ENCODE measurements at places on chromosomes 7 and 10.

GRCh38 chr10:32256613-32257437, 90.1 kb downstream of the EPC1 start:
- DNase-seq, result peak; percentile 67

GRCh38 chr7:128078309-128078708, 47.1 kb upstream of the LRRC4 start:
- DNase-seq, result no peak

- DNase-seq, result no peak
Measured at GRCh38 chr10:112675560-112676083, 228.6 kb downstream of the VTI1A start.

DNA sequence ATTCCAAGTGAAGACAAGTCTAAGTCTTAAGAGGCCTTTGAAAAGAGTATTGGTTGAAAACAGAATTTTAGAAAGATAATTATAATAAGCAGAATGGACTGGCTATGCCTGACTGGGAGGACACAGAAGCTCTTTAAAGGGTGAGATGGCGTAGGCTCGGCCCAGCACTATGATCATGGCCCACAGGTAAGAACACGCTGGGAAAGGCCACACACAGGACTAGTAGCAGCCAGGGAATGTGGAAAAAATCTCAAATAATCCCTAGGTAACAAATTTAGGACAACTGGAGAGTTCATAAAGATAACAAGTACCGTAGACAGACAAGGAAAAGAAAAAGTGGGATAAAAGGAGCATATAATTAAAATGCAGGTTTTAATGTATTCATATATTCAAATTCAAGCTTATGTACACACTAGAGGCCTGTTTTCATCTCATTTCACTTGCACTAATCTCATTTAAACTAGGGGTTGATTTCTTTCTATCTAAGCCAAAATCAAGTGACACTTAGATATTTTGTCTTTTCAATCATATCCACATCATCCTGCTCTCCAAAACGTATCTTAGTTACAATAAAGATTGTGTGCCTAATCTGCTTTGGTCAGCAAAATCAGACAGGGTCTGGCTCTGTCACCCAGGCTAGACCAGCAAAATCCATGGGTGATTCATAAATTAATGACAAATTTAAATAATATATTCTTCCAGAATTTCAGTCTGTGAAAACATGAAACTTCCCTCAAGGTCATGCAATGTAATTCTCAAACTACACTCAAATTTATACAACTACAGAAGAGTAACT, 53.0 kb downstream of the EZH2 start:
- DNase-seq, result no peak

DNA sequence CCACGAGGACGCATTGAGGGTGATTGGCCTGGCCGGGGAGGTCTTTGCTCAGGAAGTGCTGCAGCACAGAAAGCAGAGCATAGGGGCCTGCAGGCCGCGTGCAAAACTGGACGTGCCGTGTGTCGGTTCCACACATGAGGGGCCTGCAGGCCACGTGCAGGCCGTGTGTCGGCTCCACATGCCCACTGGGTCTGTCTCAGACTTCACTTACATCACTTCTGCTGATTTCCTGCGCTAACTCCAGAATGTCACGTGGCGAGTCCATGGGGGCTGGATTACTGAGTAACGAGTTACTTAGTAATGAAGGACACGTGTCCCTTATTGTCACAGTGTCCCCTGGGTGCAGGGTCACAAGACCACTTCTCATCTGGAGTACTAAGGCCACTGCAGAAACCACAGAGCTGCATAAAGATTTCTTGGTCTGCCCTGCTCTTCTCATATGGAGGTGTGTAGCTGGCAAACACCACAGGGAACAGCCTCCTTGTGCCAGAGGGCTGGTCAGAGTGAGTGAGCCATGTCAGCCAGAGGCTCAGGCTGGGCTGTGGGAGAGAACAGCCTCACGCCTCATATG, 60.8 kb downstream of the GDI2 start:
- DNase-seq, result no peak

DNA sequence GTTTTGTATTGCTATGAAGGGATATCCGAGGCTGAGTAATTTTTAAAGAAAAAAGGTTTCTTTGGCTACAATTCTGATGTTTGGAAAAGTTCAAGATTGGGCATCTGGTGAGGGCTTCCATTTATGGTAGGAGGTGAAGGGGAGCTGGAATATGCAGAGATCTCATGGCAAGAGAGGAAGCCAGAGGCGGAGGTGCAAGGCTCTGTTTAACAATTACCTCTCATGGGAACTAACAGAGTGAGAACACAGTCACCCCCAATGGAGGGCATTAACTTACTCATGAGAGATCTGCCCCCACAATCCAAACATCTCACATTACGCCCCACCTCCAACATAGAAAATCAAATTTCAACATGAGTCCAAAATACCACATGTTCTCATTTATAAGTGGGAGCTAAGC, 62.0 kb downstream of the AKR1D1 start:
- no peak for DNase-seq

- DNase-seq, result no peak
Measured at GRCh38 chr10:61471491-61471890, 18.3 kb upstream of the TMEM26 start.

GRCh38 chr10:12978891-12979290, 22.6 kb downstream of the CCDC3 start:
- DNase-seq, result no peak

- DNase-seq, result no peak
Measured at GRCh38 chr10:70759781-70760180, 25.4 kb downstream of the TBATA start.

DNA sequence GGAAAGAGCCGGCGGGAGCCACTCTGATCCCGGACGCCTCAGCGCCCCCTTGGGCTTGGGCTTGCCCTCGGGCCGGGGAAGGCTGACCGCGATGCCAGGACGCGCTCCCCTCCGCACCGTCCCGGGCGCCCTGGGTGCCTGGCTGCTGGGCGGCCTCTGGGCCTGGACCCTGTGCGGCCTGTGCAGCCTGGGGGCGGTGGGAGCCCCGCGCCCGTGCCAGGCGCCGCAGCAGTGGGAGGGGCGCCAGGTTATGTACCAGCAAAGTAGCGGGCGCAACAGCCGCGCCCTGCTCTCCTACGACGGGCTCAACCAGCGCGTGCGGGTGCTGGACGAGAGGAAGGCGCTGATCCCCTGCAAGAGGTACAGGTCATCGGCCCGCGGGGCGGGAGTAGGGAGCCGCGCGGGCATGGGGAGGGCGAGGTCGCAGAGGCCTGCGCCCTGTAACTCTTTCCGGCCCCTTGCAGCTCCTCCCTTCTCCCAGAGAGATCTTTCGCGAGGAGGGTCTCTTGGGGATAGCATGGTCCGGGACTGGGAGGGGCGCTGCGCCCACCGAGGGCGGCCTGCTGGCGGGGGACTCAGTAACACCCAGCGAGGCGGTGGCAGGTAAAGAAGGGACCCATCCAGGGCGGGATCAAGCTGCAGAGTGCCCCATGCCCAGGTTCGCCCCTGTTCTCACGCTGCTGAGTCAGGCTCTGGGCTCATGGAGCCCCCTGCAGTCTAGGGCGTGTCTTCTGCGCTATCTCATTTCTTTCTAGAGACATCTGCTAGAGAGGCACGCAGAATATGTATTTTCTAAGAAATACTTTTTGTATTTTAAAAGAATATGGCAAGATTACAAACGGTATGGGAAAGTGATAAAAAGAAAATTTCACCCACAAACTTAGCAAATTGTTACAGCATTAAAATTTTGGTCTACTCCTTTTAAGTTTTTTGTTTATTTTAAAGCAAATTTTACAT, 687 bp downstream of the EPDR1 start:
- DNase-seq, result no peak

DNA sequence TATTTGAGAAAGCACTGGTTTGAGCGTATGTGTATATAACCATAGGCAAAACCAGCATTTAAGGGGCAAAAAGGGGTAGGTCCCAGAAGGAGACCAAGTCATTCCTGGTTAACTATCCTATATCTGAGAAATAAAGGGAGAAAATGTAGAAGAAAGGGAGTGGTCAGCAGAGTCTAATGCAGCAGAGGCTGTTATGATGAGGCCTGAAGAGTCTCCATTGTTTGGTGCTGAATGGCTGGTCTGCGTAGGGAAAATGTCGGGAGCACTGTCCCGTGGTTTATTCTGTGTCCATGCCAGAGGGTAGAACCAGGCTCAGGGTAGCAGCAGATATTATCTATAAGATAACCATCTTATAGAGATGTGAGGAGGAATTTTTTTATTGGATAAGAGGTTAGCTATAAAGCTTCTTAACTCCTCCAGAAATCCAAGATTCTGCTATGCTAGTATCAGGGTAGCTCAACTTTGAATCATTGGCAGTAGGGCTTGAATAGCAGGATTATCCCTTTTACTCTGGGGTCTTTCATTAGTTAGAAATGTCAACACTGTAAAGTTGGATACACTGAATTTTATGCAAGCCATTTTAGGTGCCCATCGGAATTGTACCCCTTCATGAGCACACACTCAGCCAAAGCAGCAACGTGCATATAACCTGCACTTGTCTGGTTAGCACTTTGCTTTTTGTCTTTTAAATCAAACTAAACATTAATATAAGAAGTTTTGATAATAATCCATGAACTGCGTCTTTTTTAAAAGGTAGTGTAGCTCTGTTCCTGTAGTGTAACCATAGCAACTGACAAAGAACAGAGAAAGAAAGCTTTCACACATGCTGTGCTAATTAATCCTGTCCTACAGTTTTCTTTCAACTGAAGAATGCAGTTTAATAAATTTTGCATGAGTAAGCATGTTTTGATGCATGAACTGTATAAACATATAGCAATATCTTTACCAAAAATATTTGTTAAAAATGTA, 312.0 kb upstream of the FZD1 start:
- no peak for DNase-seq

GRCh38 chr10:43206391-43207235, 60.3 kb downstream of the RASGEF1A start:
- DNase-seq, result no peak

DNA sequence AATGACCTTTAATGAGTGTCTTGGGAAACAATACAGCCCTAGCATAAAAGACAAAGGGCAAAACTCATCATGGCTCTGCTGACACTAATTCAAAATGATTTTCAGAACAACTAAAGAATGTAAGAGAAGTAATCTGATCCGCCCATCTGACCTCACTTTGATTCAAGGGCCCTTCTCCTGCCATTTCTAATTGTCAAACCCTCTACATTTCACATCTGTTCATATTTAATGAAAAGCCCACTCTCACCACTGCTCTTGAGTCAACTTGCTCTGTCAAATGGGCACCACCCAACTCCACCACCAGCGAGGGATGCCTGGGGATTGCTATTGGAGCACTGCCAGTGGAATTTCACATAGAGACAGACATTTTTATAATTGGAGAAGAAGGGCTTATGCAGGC, 639.2 kb downstream of the KCNMA1 start:
- DNase-seq, result no peak

DNA sequence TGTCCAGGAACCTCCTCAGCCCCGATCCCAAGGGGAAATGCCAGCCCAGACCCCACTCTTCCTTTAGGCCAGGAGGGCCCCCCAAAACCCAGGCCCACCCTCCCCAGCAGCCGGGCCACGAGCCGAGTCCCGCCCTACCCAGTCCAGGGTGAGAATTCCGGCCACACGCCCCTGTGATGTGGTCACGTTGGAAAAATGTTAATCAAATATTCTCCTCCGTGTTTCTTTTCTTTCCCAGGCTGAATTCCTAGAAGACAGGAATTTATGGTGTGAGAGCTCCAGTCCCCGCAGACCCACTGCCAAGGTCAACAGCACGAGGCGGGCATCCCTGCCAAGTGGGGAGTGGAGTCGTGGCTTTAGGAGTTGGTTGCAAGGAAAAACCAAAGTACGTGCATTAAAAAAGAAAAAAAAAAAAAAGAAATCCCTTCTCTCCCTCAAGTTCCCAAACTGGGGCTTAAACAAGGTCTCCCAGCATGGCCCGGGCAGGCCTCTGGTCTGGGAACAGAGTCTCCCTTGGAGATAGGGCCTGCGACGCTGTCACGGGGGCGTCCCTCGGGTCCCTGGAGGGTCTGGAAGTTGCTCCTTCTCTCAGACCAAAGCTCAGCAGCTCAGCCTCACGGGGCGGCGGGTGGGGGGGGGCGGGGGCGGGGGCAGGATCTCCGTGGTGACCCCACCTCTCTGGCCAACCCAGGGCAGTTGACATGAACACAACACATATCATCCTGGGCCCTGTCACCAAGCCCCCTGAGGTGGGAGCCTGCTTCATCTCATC, 28.1 kb upstream of the ELN start:
- no peak for DNase-seq

DNA sequence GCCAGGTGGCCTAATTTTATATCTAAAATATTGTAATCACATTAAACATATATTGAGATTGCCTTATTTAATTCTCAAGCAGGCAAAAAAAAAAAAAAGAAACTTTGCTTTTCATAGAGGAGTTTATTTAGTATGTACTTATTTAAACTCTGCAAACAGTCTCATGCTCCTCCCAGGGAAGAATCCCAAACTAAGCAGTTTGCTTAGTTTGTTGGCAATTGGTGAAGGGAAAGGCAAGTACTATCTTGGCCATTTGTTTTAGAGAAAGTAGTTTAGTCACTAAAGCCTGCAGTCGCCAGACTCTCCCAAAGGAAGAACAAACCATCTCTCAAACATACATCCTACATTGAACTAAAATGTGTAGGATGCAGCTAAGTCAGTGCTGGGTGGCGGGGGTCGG, 226.8 kb downstream of the CDC14C start:
- no peak for DNase-seq
